Stimulated activated CD8-positive, alpha-beta memory T cell treated with anti-CD3 and anti-CD28 coated beads, Interleukin-4, amount 100 ng/mL, for 1 hour (primary cell): ENCODE measurements at places on chromosomes 11 and 22.

GRCh38 chr11:70205766-70206165 lies 2.7 kb downstream of the FADD start:
- DNase-seq, result no peak

GRCh38 chr22:24244144-24244787 lies 616 bp downstream of the GGT5 start:
- DNase-seq, result no peak

GRCh38 chr22:43152357-43153071 lies 1.2 kb downstream of the TSPO start:
- peak; percentile 14 for DNase-seq

DNA sequence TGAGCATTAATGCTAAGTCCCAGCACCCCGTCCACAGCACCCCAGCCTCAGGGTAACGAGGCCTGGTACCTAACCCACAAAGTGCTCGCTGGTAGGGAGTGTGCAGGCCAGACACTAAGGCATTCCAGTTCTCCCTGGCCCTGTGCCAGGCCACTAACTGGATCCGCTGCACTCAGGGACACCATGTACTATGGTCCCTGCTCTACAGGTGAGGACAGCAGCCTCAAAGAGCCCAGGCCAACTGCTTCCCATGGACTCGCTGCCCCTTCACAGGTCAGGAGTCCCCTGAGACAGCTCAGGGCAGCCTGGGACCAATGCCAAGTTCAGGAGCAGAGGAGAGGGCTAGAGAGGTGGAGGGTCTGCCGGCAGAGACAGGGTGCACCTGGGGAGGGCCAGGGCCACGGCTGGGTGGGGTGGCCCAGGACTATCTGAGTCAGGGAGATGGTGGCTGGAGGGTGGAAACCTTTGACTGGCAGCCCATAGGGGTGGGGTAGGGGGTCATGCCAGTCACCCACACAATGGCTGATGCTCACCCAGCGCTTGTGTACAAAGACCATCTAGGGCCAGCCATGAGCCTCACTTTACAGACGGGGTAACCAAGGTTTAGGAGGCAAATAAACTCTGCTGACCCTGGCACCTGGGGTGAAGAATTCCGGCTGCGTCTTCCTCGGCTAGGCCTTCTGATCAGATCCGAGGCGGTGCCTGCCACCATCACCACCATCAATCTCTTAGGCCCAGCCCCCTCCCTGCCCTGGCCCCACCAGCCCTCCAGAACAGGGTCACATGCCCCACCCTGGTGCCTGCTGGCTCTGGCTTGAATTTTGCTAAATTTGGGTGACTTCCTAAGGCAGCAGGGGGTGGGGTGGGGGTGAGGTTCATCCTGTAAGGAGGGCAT lies 5.6 kb downstream of the OSBPL5 start:
- no peak for DNase-seq

GRCh38 chr22:44037519-44038375 lies 13.6 kb downstream of the PARVB start:
- DNase-seq, result no peak

DNA sequence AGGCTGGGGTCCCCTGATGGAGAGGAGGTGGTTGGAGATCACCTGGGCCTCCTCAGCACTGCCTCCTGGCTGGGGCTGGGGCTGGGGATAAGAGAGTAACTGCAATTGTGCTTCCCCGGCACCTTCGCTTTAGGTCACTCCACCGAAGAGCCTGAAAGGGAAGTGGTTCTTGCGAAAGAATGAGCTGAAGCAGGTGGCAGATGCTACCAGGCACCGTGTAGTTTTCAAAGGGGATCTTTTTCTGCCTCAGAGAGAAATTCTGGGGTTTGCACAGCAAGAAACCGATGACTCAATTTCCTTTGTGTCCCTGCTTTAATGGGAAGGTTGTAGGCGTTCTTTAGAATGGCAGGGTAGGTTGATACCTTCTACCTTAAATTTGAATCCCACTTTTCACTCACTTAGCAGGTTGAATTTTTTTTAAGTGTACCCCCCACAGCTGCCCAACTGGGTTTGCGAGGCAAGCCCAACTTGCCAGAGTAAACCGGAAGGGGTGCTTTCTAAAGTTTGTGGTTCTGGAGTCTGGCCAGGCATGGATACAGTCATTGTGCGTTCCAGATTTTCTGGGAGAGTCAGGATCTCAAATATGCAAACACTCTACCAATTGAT lies 5.3 kb downstream of the CD44 start:
- no peak for DNase-seq
